ENCODE measurements at places on chromosomes 12 and 14.

- no peak for DNase-seq
These were observed 46.3 kb upstream of the ATP2A2 start for GRCh38 chr12:110234755-110235154.

GRCh38 chr12:68745376-68745903, 536 bp upstream of the SLC35E3 start:
- no peak for DNase-seq

DNA sequence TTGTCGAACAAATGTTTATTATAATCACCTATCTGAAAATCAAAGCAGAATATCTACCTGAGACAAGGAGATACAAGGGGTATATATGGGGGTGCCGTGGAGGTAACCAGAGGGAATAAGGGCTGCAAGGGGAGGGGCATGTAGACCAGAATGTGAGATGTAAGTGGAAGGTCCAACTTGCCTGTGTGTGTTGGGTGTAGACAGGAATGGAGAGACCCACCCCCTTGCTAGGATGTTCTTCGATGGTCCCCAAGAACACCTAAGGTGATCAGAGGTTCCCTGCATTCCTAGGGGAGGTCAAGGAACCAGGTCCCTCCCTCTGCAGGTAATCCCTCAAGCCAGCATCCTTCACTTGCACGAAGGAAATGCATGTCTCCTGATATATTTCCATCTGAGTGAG, 167.9 kb downstream of the DICER1 start:
- DNase-seq: no peak

GRCh38 chr12:49189731-49190716, 1.1 kb upstream of the TUBA1A start:
- DNase-seq: no peak
